AG04450 (cell line): ENCODE measurements at places on chromosomes 7 and 10.
A peak's percentile ranks its signal among the peaks of the same experiment; 100 is the strongest.

DNA sequence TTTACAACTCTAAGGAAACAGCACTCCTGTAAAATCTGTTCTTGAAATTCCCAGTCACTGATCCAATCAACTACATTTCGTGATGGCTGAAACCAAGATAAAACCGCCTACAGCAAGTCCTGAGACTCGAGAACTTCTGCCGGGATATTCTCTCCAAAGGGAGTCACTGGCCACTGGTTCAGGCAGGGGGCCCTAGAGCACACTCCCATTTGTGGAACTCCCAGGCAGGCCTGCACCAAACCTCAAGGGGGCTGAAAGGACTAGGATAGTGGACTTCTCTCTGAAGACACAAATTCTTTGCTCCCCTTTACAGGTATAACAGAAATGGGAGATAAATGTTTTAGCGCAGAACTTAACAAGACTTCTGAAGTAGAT is 16.3 kb downstream of the CYTH3 start:
- DNase-seq: no peak

- DNase-seq: no peak
These were observed 132.3 kb downstream of the ARHGAP22 start for GRCh38 chr10:48472501-48473069.

GRCh38 chr10:78800006-78800405 is 268.8 kb upstream of the ZMIZ1 start:
- DNase-seq: no peak

- no peak for DNase-seq
These were observed 99.0 kb upstream of the SMIM30 start for GRCh38 chr7:113217314-113217713.

DNA sequence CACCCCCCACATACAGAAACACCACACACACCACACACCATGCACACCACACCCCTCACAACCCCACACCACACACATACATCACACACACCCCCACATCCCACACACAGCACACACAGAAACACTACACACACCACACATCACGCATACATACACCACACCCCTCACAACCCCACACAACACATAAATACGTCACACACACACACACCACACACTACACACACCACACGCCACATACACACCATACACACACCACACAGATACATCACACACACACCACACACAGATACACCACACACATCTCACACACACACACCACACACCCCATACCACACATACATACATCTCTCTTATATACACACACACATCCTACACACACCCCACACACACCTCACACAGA is 126.2 kb downstream of the ANLN start:
- DNase-seq: no peak

GRCh38 chr7:29587195-29587808 is 23.7 kb downstream of the PRR15 start:
- DNase-seq: no peak

- DNase-seq: no peak
These were observed 256.4 kb downstream of the FZD1 start for GRCh38 chr7:91520645-91521044.

DNA sequence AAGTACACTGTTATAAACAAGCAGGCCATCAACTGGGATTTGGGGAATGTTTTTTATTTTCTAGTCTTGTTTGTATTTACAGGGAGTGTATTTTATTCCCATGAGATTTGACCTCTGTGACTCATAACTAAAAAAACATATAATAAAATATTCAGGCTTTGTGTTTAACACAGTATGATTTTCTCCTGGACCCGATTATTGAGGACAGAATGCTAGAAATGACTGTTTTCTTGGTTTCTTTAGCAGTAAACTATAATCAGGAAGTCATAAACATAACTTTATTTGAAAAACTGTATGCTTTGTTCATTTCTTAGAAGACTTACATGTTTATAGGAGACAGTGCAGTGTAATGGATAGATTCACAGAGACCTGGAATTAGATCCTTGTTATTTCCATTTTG is 2.1 kb downstream of the NHLRC2 start:
- DNase-seq: no peak

DNA sequence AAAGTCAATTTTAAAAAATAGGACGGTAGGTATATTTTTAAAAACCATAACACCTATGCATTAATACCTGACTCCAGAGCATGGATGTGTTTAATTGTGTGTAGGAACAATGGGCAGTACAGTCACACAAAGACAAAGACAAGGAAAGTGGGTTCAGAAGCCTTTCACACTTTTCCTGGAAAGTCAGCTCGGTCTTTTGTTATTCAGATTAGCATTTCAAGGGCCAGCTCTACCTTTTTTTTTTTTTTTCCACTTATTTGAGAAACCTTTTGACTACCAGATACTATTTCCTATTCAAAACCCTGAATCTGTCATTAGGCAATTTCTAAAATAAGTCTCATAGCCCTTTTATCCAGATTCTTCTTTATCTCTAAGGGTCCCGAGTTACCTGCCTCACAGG is 401.9 kb downstream of the PARD3 start:
- DNase-seq: no peak

DNA sequence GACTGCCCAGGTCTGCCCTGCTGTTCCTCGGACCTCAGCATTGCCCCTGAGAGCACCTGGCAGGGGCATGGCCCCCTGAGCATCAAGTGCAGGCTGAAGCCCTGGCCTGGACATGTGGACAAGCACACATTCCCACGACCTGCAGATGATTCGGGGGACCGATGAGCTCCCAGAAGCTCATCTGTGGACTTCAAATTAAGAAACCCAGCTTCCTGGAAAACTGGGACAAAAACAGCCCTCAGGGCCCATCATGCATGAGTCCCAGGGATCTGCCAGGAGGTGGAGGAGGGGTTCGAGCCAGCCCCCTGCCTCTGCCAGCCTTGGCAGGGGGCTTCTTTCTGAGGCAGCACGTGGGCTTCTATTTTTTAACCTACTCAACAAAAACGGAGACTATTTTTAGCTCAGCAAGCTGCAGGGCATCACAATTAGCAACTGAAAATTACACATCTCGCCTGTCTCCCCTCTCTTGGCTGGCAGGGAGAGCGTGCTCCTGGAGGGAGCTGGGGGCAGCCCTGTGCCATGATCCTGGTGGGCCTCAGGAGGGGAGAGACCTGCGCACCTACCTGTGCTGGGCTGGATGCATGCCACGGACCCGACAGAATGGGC is 51.8 kb downstream of the RASGEF1A start:
- no peak for DNase-seq

- DNase-seq: no peak
These were observed 97.0 kb upstream of the PPIF start for GRCh38 chr10:79250259-79250658.

- peak; percentile 70 for DNase-seq
These were observed 47.1 kb downstream of the SYPL1 start for GRCh38 chr7:106064771-106065574.

- DNase-seq: no peak
These were observed 10.9 kb upstream of the TAS2R39 start for GRCh38 chr7:143172354-143172753.

DNA sequence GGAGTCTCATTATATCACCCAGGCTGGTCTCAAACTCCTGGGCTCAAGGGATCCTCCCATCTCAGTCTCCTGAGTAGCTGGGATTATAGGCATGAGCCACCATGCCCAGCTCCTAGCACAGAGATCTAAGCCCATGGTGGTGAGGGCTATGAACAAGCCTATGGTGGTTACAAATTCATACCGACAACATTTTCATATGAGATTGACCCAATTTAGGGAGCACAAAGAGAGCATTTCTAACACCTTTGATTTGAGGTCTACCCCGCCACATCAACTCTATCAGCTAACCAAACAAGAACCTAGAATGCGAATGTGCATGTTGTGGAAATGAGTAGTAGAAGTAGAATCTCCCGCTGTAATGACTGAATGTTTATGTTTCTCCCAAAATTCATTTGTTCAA is 14.2 kb upstream of the PRF1 start:
- DNase-seq: no peak

DNA sequence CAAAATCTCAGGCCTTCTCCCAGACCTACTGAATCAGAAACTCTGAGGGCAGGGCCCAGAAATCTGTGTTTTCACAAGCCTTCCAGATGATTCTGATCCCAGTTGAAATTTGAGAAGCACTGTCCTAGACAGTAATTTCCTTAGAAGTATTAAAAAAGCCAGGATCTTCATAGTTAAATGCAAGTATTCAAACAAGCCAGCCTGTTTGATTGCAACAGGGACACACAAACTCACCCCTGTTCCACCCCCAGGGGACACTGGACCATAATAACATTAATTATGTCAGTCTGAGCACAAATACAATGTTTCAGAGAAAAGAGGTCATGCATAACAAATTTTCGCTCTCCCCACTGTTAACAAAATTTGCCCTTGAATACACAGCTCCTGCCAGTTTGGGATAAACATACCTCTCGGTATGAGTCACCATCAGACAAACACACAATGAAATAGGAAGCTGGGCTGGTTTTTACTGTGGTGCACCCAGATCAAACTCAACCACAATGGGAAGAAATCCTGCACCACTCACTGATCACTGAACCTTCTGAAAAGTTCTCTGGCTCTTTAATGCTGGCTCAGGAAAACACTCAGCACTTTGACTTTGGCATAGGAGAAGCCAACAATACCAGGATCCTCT is 34.3 kb downstream of the ABLIM1 start:
- DNase-seq: peak; percentile 65

DNA sequence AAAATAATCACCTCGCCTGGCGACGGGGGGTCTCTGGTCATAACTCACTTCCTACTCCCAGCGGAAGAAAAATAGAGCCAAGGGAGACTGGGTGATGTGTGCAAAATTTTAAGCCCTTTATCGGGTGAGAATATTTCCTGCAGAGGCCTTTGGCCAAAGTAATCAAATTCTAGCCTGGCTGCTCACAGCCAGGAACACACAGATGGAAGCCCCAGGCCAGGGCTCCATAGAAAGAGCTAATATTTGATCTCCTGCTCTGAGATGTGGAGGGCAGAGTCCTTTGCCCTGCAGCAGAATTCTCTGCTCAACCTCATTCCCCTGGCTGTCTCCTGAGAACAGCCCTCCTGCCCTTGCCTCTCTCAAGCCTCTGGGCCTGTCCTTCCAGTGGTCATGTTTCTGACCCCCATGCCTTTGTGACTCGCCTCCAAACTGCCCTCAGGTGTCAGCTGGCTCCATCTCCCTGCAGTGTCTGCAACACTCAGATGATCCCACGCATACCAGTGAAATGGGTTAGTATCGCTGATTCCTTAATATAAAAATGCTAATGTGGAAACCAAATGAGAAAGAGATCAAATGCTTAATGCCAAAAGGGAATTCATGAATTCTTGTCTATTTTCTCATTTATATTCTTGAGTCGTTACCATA is 34.5 kb downstream of the FRMD4A start:
- no peak for DNase-seq

DNA sequence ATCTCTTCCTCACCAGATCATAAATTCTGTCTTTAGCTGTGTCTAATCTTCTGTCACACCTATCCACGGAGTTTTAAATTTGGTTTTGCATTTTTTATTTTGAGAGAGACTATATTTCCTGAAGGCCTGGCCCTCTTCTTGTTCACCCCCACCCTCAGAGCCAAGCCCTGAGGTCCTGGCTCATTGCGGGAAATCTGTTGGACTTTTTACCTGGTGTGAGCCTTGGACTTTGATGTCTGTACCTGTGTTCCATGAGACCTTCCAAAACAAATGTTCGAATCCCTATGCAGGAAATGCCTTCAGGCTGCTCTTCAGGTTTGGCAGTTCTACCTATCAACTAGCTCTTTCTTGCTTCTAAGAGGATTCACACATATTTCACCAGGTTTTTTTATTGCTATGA is 175.2 kb upstream of the GRB10 start:
- DNase-seq: no peak

DNA sequence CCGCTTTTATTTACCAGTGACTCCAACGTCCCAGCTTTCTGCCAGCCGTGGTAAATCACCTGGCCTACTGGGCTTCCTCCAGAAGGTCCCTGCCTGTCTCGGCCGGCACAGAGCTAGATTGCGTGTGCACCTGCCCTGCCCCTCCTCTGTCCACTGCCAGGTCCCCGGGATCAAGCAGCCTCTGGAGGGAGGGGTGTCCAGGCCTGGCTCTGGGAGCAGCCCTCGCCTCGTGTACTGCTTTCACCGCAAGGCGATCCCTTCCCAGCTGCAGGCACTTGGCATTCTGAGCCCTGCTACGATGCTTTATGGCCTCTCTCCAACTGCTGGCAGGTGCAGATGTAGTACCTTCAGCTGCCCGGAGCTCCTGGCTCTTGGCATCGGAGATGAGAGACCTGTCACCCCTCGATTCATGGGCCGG is 7.4 kb downstream of the SLC29A3 start:
- DNase-seq: no peak

- peak; percentile 57 for DNase-seq
These were observed 148.1 kb downstream of the ITGA8 start for GRCh38 chr10:15571575-15571974.

GRCh38 chr10:63446716-63447440 is 18.9 kb downstream of the JMJD1C start:
- no peak for DNase-seq

- DNase-seq: no peak
These were observed 896.9 kb downstream of the CCSER2 start for GRCh38 chr10:85225311-85225710.

- no peak for DNase-seq
These were observed 2.0 kb downstream of the DBNL start for GRCh38 chr7:44046321-44047061.

DNA sequence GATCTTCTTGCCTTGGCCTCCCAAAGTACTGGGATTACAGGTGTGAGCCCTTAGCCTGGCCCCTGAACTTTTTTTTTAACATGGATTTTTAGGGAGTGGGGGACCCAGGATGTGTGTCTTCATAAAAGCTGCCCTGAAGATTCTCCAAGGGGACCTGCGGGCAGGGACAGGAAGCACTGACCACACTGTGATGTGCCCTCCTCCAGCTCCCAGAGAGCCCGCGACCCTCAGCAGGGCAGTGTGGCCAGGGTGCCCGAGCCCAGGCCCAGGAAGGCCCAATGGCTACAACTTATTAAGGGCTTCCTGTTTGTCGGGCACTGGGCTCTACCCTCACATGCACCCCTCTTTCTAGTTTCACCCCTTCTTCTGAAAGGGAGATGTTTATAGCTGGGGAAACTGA is 2.5 kb upstream of the RET start:
- DNase-seq: no peak

DNA sequence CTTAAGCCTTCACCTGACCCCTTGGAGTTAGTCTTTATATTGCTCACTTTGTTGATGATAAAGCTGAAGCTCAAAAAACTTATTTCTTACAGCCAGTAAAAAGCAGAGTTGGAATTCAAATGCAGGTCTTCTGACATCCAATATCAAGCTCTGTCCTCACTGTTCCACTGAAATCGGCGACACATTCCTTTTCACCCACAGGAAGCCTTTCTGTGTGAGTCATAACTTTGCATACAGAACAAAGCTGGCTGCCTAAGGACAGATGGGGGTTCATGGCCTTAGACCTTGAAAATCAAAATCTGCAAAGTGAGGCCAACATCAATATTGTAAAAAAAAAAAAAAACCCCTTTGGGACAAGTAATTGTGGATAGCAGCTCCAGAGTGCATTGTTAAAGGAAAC is 21.8 kb upstream of the AKR1B1 start:
- DNase-seq: no peak

GRCh38 chr7:19317461-19317860 is 172.2 kb upstream of the FERD3L start:
- DNase-seq: no peak

GRCh38 chr10:45198486-45199204 is 116.8 kb downstream of the OR13A1 start:
- no peak for DNase-seq

GRCh38 chr7:158614700-158615099 is 27.1 kb upstream of the PTPRN2 start:
- peak; percentile 6 for DNase-seq
